ENCODE measurements at places on chromosomes 3 and 15.

DNA sequence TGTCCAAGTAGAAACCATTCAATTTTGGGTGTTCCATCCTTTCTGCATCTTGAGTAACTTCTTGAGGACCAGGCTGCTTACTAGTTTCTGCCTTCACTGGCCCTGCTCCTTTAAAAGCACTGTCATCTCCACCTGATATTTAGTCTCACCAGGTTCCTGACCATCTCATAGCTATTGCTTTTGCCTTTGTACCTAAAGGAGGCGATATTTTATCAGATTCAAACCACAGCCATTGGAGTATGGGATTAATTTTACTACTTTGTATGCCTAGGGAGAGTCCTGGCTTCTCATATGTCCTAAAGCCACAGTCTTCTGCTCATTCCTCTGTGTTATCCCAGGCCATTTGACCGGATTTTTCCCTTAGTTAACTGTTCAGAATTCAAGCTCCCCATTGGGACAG is 51.8 kb upstream of the RFX7 start:
- no peak for DNase-seq

- no peak for DNase-seq
These were observed 34.9 kb upstream of the ZNF385D start for GRCh38 chr3:21785765-21786437.

DNA sequence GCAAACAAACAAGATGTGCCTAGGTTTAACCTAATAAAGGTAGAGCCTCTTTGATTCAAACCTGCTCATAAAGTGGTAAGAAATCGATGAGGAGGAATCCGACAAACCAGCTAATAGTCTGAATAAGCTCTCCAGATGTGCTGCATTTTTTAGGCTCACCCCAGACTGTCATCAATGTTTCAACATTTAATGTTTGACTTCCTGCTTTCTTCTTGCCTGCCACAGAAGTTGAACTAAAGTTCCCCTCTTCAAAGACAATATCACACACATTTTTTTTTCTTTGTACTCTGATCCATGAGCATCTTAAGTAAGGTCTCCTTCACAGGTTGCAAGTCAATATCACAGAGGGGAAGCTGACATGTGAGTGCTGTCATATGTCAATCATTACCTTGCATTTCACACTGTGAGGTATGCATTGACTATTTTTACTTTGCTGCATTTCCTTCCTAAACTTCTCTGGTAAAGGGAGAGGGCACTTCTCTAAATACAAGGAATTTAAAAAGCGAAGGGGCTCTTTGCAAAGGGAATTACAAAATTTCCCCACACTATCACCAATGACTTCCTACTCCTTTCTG is 172.3 kb upstream of the MCTP2 start:
- DNase-seq: no peak

DNA sequence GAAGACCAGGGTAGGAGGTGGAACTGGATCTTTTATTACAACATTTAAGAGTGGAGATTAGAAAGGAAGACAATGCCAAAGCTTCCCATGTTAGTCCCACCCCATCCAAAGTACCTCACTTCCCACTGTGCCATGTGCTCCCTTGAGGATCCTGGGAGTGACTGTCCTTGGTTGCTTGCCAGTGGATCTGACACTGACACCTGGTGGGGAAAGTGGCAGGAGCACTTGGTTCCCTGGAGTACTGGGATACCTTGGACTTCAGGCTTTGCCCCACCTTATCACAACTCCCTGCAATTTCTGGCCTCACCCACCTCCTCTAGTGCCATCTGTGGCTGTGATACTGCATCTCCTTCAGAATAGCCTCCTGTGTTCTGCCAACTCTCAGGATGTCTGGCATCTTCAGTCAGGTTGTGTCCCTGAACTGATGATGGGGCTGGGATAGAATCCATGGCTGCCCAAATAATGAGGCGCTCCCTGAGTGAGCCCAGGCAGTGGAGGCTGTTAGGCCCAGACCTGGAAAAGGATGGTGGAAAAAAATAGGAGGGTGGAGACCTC is 1.3 kb downstream of the ELL3 start:
- no peak for DNase-seq

DNA sequence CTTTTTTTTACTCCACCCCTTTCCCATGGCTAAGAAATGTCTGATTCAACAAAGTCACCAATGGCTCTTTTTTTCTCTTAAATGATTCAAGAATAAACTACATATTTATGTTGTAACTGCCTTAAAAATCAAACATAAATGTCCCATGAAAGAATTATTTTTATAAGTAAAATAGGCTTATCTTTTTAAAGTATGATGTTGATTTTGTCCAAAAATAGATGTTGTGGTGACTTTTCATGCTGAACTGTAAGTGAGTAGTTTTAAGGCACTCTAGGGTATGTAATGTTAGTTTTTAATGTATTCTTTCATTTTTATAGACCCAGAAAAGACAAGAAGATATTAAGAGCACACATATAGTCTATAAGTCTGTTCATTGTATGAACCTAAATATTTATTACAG is 594.9 kb downstream of the NLGN1 start:
- no peak for DNase-seq

DNA sequence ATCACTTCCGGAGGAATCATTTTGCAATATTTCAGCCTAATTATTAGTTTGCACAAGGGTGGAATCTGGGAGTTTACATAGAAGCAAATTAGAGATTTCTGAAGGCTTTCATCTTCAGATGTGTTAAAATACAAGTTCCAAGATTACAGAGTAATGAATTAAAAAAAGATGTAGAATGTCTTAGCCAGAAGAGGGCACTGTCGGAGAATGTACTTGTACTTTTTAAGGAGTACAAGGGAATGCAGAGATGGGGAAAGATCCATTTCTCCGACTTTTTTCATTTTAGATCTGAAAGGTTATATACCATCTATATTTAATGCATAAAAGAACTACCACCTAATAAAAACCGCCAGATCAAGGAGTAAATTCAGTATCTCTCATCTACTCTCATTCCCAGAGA is 43.1 kb upstream of the WDR5B start:
- no peak for DNase-seq

GRCh38 chr15:28930476-28931291 is 44.9 kb downstream of the APBA2 start:
- DNase-seq: no peak

- DNase-seq: no peak
These were observed 469.8 kb downstream of the ZPLD1 start for GRCh38 chr3:102904629-102905028.

GRCh38 chr3:132006605-132007204 is 28.1 kb downstream of the CPNE4 start:
- no peak for DNase-seq

- no peak for DNase-seq
These were observed 1379.5 kb upstream of the GBE1 start for GRCh38 chr3:83140983-83141382.

DNA sequence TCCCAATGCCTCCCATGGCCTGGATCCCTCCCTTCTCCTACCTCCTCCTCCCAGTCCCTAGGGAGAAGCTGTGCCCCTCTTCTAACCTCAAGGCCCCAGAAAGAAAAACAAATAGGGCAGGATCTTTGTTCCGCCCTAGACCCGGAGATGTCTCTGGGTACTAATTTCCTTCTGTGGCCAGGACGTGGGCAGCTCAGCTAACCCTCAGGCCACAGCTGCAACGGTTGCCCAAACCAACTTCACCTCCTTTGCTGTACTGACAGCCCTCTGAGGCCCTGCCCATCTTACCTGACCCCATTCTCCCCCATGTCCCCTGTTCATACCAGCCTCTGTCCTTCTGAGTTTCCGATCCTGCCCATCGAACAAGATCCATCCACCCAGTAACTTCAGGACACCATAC is 70.7 kb downstream of the SRGAP3 start:
- no peak for DNase-seq

DNA sequence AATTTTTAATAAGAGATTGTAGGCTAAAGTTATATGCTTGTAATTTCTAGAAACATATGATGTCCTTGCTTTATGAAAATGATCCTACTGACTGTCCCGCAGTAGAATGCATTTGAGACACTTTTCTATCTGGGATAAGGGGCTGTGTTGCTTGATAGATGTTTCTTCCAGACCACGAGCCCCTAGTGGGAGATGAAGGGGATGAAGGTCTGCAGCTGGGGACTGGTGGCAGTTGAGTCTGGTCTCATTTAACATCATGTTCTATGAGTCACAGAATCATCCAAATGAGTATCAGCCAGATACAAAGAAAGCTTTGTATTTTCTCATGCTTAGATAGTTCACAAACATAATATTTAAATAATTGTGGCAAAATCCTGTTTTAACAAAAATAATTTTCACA is 84.3 kb upstream of the PRTG start:
- DNase-seq: no peak

- DNase-seq: no peak
These were observed 29.8 kb downstream of the NGRN start for GRCh38 chr15:90295270-90295648.

GRCh38 chr3:7565574-7565973 is 704.7 kb downstream of the GRM7 start:
- DNase-seq: no peak

DNA sequence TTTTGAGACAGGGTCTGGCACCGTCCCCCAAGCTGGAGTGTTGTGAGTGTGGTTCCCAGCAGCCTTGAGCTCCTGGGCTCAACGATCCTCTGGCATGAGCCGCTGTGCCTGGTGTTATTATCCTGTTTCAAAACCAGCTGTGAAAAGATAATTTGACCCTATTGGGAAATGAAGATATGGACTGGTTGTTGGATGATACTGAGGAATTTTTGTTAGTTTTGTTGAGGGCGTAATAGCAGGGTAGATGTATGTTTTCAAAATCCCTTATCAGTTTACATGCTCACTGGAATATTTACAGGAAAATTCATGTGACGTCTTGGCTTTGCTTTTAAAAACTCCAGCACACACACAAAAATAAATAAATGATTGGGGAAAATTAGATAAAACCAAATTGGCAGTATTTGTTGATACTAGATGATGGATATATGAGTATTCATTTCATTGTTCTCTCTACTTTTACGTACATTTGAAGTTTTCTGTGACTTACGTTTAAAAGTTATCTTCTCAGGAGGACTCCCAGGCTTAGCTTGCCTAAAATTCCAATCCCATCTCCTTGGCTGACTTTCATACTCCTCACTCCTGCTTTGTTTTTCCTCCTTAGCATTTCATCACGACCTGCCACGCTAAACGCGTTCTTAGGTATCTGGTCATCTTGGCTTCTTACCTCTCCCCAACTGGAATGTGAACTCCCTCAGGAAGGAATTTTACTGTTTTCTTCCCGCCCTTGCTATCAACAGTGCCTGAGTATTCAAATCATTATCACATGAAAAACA is 56.8 kb upstream of the TFRC start:
- no peak for DNase-seq

DNA sequence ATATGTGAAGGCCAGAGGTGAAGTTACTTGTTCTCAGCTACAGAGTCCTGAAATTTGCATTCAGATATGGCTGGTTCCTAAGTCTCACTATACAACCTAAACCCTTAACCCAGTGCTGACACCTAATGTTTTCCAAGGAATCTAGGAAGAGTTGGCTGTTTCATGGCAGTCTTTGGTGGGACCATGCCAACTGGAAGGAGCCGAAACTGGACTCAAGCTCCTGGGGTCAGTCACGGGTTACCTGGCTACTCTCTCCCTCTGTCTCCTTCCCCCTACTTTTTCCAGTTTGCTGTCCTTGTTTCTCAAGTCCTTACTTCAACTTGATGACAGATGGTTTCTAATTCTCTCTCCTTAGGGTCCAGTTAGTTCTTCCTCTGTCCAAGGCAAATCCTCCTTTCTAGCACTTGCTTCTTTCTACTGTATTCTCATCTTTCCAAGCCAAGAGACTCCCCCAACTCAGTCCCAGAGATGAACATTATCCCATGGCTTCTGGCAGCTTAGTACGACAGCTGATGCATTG is 88.6 kb upstream of the COL6A5 start:
- DNase-seq: no peak

DNA sequence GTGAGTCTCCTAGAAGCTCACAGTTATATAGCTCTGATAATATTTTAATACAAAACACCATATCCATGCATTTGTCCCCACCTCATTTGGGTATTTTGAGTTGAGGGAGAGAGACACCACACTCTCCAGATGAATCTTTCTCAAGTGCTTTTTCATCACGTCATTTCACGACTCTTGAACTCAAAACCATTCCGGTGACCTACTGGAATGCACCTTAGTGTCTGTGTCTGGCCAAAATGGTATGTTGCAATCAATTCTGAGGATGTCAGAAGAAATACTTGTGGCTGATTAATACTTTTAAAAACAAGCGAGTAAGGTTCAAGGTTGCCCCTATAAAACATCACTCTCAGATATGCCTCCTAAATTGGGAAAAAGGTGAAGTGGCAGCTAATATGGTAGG is 352.6 kb upstream of the ICE2 start:
- DNase-seq: no peak

GRCh38 chr3:144317961-144318360 is 346.3 kb downstream of the DIPK2A start:
- no peak for DNase-seq

DNA sequence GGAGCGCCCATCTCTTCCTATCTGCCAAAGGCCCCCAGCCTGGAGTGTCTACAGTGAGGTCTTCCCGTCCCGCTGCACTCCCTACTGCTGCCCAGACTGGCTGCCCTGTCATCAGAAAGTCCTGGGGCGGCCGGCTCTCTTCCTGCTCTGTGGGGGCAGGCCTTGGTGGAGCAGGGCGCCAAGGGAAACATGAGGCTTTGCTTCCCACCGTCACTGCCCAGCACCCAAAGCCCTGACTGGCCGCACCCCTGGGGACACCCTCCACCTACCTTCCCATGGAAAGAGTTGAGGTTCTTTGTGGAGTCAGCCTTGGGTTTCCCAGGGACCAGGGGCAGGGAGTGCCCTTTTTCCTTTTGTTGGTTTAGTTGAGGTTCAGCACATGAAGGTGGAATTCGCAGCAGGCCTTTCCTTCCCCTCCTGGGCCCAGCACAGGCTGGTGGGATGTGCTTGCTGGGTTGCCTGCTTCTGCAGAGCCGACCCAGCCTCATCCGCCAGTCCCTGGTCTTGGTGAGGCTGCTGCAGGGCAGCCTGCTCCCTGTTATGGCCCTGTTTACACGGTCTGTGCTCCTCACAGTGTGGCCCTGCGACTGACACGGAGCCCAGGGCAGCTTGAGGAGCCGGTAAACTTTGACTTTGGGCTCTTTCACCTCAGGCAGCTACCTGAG is 51.8 kb upstream of the PLXNA1 start:
- DNase-seq: no peak
